ENCODE measurements at places on chromosomes 13 and 19.

GRCh38 chr13:105643966-105644365 lies 891.5 kb downstream of the EFNB2 start:
- DNase-seq = no peak

GRCh38 chr19:1387684-1388636 lies 4.3 kb downstream of the NDUFS7 start:
- DNase-seq = no peak

DNA sequence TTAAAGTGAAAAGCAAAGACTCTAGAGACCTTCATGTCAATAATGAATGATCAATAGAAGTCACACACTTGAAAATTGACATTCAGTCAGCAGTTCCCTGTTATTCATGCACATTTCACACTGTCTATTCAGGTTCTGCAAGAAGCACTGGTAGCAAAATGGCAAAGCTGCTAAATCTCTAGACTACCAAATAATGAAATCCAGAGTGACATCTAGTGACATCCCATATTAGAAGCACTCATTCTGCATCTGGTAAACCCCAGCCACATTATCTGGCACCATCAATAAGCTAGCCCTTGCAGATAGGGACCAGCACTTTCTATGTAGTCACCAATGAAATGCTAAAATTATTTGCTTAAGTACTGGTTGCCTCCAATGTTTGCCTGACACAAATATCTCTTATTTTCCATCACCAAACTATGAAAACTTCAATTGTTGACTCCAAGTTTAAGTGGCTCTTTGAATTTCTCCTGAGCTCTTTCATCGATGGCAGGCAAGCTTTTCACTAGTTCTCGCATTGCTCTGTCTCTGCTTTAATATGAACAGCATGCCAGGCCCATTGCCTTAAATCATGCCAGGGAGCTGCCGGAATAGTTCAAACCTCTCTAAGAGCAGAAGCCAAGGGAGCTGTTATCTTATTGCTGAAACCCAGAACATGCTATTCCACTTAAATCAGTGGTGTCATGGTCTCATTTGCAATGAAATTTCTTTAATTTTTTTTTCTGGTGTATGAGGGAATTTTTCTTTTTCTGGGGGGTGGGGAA lies 409.9 kb downstream of the MZT1 start:
- no peak for DNase-seq

- DNase-seq = no peak
Observed at GRCh38 chr13:20105161-20105689, 55.6 kb downstream of the GJA3 start.

DNA sequence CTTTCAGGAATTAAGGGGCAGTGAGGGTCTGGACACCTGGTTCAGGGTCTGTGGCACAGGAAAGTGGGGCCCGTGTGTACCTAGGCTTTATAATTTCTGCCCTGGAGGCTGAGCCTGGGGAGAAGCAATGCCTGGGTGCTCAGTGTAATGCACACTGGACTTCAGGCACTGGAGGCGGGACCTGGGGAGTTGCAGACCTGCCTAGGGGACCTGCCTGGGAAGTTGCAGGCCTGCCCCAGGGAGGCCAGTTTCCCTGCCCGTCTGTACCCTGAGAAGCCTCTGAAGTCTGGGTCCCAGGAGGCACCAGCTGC lies 2.5 kb upstream of the TMEM59L start:
- DNase-seq = no peak

DNA sequence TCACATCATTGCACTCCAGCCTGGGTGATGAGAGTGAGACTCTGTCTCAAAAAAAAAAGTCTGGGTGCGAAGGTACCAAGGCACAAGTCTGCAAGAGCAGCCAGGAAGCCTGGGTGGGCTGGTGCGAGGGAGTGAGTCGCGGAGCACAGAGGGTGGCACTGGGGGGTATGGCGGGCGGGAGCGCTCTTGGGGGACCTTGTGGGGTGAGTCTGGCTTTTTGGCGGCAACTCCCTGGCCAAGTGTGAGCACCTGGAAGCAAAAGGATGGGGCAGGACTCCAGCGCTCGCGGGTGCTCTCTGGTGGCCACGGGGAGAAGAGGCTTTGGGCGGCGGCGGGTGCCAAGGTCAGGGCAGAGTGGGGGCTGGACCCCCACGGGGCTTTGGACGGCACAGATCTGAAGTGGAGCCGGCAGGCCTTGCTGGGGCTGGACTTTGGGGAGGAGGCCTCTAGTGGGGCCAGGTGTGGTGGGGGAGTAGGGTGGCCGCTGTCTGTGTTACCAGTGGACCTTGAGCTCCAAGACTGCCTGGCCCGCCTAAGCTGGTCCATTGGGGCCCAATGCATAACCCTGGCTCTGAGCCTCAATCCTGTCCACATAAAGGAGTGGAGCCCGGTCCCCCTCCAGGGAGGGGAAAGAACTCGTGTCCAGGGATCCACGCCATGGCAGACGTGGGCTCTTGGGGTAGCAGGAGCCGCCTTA lies 1.6 kb downstream of the P2RY11 start:
- peak; percentile 46 for DNase-seq

- DNase-seq = no peak
Observed at GRCh38 chr13:80131204-80131603, 209.7 kb downstream of the SPRY2 start.

- no peak for DNase-seq
Observed at GRCh38 chr19:35607661-35608060, 4.9 kb upstream of the HAUS5 start.

- no peak for DNase-seq
Observed at GRCh38 chr13:66446413-66446812, 783.7 kb downstream of the PCDH9 start.

- no peak for DNase-seq
Observed at GRCh38 chr13:19795956-19796355, 13.2 kb upstream of the PSPC1 start.

- DNase-seq = no peak
Observed at GRCh38 chr13:42064966-42065365, 16.5 kb downstream of the DGKH start.

DNA sequence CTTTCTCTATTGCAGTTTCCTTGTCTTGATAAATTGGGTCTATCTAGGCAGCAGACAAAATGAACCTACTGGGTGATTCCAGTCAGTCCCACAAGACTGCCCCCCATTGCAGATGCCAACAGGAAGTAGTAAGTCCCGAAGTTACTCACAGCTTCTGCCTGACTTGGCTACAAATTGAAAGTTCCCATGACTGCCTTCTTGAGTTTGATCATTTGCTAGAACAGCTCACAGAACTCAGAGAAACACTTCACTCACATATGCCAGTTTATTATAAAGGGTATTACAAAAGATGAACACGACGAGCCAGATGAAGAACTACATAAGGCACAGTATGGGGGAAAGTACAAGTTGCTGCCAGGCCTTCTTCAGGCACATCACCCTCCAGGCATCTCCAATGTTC lies 50.0 kb downstream of the TEX26 start:
- no peak for DNase-seq

- no peak for DNase-seq
Observed at GRCh38 chr19:28401739-28402424, 811.1 kb downstream of the UQCRFS1 start.

- no peak for DNase-seq
Observed at GRCh38 chr19:33546656-33547055, 25.1 kb upstream of the PEPD start.
